ENCODE measurements at places on chromosomes 4 and X.

- no peak for DNase-seq
These were observed 54.1 kb upstream of the CDKN2AIP start for GRCh38 chr4:183390374-183390773.

GRCh38 chr4:13653766-13654161, 26.2 kb upstream of the BOD1L1 start:
- no peak for DNase-seq

- DNase-seq, result no peak
These were observed 152.8 kb upstream of the ANK2 start for GRCh38 chr4:112896609-112897190.

- no peak for DNase-seq
These were observed 297.6 kb downstream of the IL15 start for GRCh38 chr4:141933978-141934377.

GRCh38 chr4:147794314-147794680, 62.4 kb downstream of the ARHGAP10 start:
- DNase-seq, result no peak

DNA sequence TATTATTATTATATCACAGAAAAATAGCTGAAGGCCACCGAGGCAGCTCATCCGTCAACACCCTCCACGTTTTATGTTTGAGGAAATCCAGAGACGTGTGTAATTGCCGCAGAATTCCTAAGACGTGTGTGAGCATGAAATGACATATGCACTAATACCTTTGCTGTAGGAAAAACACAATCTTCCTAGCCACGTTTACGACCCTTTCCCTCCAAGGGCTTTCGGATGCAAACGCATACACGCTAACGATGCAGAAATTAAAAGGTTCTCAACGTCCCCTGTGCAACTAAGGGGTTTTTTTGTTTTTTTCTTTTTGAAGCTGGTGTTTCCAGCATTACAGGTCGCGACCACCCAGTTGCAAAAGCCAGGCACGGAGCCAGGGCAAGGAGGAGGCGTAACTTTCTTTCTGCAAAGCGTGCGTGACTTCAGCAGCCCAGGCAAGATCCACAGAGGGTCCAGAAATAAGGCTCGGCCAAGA, 33.8 kb downstream of the CRLF2 start:
- no peak for DNase-seq

DNA sequence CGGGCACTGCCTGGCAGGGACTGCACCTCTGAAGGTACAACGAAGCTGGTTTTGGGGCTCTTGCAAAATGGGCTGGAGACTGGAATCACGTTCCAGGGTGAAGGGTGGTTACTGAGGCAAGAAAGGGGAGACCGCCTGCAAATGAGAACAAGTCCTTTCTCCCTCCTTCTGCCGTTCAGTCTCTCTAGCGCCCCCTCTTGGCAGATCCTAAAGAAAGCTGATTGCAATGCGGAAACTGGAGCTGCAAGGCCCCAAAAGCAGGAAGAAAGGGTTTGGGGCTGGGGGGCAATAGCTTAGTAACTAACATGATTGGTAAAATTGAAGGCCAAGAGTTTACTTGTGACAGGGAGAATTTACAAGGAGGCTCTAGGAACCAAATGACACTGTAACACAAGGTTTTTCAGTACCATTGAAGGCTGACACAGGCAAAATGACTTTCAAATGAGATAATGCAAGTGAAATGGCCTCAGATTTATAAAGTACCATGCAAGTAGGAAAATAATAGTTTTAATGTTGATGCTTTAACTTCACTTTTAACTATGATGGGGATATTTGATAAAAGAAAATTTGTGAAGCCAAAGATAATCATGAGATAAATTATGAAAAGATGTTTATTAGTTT, 222.7 kb upstream of the HAND2 start:
- DNase-seq, result no peak

- no peak for DNase-seq
These were observed 276.6 kb downstream of the ANK2 start for GRCh38 chr4:113325876-113326615.

GRCh38 chr4:140743194-140743931, 12.8 kb downstream of the TBC1D9 start:
- DNase-seq, result no peak

Data from fibroblast of gingiva (primary cell).